GM23338 (cell line): ENCODE measurements at places on chromosomes 3 and 15. TPM values are rescaled to one million over a fixed set of nuclear protein-coding genes. Genes with fewer than 3 reads are reported as not detected.

The TMEM158 gene
- 16.9 and 19.6 TPM in 2 replicates for total RNA-seq

DNA sequence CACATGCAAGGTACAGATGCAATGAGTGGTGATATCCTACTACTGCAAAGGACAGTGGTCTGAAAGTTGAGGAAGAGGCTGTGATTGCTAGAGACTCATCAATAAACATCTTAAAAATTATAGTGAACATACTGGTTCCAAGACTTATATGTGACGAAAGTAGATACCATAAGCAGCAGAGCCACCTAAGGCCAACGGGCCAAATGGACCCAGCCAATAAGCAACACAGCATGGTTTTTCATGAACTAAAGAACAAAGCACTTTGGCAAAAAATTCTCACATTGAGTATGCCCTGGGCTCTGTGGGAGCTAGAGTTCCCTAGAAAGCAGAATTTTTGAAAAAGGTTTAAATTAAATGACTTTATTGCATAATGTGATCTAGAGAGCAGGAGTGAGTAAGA lies 272.1 kb downstream of the SI start:
- peak; percentile 16 for DNase-seq

GRCh38 chr15:25391971-25392721 lies 46.7 kb downstream of the UBE3A start:
- no peak for DNase-seq

DNA sequence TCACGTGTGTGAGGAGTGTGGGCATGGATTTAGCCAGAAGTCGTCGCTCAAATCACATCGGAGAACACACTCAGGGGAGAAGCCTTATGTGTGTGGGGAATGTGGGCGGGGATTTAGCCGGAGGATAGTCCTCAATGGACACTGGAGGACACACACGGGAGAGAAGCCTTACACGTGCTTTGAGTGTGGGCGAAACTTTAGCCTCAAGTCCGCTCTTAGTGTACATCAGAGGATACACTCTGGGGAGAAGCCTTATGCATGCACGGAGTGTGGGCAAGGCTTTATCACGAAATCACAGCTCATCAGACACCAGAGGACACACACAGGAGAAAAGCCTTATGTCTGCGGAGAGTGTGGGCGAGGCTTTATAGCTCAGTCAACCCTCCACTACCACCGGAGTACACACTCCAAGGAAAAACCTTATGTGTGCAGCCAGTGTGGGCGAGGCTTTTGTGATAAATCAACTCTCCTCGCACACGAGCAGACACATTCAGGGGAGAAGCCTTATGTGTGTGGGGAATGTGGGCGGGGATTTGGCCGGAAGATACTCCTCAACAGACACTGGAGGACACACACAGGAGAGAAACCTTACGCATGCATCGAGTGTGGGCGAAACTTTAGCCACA lies 28.1 kb downstream of the ZNF589 start:
- no peak for DNase-seq
